ENCODE measurements at places on chromosomes 3 and 15.

GRCh38 chr15:91284758-91285466 lies 184.9 kb downstream of the SV2B start:
- no peak for DNase-seq

DNA sequence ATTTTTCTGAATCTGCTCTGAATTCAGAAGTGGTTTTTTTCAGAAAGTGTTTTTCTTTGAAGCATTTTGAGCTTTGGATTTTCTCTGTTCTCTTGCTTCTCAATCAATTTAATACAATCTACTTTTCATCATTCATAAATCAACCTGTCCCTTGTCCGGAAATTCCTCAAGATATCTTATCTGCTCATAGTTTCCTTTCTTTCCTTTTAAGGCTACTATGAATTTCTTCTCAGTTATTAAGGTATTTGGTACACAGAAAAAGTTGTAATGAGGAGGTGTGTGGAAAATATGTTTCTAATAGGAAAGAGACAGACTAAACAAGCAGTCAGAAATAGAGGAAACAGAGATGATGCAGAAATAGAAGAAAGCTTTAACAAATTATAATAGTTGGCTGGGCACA lies 14.4 kb downstream of the CGGBP1 start:
- DNase-seq = peak; percentile 58

GRCh38 chr3:71984843-71985613 lies 200.1 kb upstream of the PROK2 start:
- peak; percentile 24 for DNase-seq

DNA sequence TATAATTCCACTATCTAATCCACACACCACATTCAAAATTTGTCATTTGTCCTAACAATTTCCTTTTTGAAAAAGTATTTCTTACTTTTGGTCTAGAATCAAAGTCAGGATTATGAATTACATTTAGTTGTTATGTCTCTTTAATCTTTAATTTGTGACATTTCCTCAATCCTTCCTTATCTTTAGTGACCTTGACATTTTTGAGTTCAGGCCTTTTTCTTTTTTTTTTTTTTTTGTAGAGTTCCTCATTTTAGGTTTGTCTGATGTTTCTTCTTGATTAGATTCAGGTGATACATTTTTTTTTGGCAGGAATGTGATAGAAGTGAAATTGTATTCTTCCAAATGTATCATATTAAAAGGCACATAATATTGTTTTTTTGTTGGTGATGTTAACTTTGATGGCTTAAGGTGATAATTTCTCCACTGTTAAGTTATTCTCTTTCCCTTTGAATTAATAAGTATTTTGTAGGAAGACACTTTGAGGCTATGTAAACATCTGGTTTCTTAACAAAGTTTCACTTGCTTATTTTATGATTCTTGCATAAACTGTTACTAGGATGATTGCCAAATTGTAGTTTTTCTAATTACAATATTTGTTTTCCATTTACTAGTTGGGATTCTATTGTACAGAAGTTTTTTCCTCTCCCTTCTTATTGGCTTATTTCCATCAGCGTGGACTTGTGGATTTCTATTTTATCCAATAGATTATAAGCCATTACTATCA lies 16.3 kb downstream of the SLC35G2 start:
- DNase-seq = no peak

DNA sequence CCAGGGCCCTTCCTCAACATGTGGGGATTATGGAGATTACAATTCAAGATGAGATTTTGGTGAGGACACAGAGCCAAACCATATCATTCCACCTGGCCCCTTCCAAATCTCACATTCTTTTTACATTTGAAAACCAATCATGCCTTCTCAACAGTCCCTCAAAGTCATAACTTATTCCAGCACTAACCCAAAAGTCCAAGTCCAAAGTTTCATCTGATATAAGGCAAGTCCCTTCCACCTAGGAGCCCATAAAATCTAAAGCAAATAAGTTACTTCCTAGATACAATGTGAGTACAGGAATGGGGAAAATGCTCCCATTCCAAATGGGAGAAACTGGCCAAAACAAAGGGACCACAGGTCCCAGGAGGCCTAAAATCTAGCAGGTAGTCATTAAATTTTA lies 309.5 kb upstream of the SLITRK3 start:
- DNase-seq = no peak

DNA sequence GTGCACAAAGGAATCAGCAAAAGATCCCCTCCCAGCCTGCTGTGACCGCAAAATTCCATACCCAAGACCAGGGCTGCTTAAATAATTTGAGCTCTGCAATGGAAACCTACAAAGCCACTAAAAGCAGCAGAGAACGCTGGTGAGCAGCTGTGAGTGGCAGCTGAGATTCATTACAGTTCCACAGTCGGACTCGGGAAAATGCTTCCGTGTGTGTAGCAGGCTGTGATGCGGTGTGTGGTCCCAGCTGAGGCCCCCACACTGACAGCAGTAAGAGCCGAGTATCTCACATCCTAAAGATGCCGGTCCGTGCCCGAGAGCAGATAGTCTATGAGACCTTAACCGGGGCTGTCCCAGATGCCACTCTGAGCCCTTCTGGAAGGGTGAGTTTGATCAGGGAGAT lies 37.4 kb downstream of the TM2D3 start:
- no peak for DNase-seq

- no peak for DNase-seq
Measured at GRCh38 chr15:68637767-68638404, 59.1 kb downstream of the CORO2B start.

DNA sequence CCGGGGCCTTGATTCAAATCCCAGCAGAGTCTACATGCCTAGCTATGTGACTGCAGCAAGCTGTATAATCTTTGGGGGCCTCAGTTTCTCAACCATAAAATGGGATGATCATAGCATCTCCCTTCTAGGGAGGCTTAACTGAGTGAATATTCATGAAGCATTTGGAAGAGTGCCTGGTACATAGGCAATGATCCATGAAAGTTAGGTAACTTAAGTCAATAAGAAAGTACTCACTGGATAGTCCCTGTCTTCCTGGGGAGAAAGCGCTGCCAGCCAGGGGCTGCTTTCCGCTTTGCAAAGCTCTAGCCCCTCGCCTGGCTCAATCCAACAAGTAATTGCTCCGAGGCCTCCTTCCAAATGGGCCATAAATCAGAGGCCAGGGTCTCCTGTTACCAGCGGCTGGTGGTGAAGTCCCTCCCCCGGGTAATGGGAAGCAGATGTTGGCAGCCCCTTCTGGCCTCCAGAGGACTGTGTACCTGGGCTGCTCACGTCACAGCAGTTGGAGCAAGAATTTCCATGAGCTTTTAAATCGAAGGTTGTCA lies 521.9 kb upstream of the PROK2 start:
- no peak for DNase-seq

DNA sequence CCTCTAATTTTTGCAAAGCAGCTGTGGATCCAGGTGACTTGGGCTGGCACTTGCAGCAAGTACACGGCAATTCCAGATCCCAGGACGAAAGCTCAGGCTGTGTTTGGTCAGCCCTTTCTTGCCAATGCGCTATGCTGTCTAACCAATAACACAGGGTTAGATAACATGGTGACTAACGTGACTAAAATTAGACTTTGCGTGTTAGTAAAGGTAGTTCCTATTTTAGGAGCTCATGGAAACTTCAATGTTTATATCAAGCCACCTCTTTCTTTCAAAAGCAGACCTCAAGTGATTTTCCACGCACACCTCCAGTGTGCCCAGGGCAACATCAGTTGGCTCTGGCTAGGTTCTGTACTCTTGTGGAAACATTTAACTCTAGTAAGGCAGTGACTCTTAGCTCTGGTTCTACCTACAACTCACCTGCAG lies 32.5 kb downstream of the CDCP1 start:
- DNase-seq = peak; percentile 57

DNA sequence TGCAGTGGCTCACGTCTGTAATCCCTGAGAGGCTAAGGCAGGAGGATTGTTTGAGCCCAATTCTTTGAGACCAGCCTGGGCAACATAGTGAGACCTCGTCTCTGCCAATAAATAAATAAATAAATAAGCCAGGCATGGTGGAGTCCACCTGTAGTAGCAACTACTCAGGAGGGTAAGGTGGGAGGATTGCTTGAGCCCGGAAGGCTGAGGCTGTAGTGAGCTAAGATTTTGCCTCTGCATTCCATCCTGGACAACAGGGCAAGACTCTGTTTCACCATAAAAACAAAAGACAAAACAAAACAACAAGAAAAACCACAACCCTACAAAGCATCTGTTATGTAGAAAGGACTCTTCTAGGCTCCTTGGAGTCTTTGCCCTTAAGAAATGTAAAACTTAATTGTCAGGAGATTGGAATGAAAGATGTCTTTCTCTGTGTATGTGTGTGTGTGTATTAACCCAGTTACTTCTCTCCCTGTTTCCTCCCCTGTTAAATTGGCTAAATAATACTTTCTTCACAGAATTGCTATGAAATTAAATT lies 9.5 kb downstream of the NECTIN3 start:
- DNase-seq = peak; percentile 70

GRCh38 chr3:53680028-53680427 lies 166.2 kb downstream of the CHDH start:
- peak; percentile 17 for DNase-seq

DNA sequence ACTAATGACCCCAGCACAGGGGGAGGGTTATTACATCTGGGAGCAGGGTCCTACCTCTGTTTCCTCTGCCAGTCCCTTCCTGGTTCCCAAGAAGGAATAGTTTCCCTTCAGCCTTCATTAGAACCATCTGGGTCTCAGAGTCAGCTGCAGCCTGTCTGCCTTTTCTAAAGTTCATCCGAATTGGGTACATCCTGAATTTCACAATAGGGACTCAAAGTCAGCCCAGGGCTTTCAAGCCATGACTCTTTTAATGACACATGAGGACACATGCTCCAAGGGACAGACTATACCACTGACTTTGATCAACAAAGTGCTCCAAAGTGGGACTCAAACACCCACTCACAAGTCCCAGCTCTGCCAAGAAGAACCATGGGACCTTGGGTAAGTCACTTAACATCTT lies 12.7 kb upstream of the CRABP1 start:
- no peak for DNase-seq

DNA sequence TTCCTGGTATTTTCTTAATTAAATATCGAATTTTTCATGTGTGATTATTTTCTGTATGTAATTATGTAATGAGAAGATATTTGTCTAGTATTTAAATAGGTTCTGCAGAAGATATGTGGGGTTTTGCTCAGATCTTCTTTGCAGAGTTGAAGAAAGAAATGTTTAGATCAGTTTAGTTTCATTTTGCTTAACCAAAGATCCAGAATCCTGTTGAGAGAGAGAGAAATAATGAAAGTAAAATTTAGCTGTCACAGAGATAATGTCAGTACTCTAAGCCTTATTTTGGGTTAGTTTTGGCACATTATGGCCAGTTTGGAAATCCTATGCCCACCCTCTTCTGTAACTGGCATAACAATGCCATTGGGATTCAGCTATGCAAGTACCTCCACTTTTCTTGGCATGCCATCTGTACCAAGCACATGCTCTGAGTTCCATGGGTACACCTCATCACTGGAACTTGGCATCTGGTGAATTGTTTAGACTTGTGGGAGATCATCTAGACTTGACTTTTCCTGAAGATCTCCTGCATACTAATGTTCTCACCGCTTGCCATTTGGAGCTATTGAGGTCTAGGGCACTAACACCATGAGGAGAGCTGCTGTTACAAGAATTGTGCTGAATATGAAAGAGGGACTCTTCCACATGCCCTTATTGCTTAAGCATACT lies 30.9 kb downstream of the PLSCR1 start:
- DNase-seq = no peak

GRCh38 chr3:4979428-4980228 lies at the start of gene BHLHE40:
Gene BHLHE40 (plus strand): TSS chr3:4979437. CDS start chr3:4979719, 282 bp downstream.
- no peak for DNase-seq

- peak; percentile 99 for DNase-seq
Measured at GRCh38 chr15:60371175-60372051, 26.4 kb downstream of the ANXA2 start.

DNA sequence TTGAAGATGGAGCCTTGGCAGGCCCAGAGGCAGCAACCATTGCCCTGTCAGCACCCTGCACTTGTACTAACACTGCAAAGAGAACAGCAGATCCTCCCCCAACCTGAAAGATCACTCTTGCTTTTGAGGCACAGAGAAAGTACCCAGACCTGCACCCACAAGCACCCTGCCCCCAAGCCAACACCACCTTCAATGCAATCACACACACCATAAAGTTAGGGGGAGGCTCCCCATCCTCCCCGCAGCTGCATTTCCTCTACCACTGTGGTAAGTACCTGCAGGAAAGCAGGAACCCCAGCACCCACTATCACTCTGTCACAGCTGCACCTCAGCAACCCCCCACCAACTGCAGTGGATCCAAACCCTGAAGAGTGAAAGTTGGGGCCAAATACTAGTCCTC lies 12.0 kb downstream of the OR5K3 start:
- no peak for DNase-seq

- DNase-seq = no peak
Measured at GRCh38 chr3:115671761-115672455, 48.6 kb downstream of the GAP43 start.

GRCh38 chr3:77562089-77562488 lies 522.2 kb downstream of the ROBO2 start:
- DNase-seq = no peak

DNA sequence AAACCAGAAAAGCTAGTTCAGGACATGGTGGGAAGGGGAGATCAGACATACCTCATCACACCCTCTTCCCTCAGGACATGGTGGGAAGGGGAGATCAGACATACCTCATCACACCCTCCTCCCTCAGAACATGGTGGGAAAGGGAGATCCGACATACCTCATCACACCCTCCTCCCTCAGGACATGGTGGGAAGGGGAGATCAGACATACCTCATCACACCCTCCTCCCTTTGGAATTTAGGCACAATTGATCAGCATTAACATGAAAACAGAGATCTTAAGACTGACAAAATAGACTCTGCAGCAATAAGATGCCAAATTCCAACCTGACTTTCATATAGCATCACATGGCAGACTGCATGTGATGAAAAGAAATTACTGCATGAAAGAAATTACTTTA lies 412.7 kb upstream of the ZNF717 start:
- no peak for DNase-seq

All from amniotic epithelial cell (primary cell).